CD4-positive, alpha-beta T cell treated with Interleukin-4 for 4 hours (primary cell): ENCODE measurements at places on chromosomes 4 and X.
A peak's percentile ranks its signal among the peaks of the same experiment; 100 is the strongest.

- no peak for DNase-seq
Measured at GRCh38 chr4:68581383-68582338, 5.5 kb upstream of the UGT2B17 start.

- DNase-seq = no peak
Measured at GRCh38 chr4:78661921-78662521, 110.5 kb downstream of the ANXA3 start.

DNA sequence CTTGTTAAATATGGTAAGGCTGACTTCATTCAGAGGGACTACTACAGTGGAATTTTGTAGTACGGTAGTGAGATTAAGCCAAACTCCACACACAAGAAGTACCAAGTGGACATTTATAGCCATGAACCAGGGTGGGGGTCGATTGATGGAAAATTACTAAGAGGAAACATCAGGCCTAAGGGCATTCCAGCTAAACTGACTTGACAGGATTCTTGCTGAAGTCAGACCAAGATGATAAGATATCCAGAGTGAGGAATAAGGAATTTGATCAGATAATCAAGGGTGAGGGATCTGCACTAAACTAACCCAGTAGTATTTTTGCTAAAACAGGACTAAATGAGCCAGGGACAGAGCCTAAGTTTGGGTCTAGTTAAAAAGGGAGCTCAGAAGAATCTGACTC lies 597.5 kb downstream of the RPA4 start:
- no peak for DNase-seq

DNA sequence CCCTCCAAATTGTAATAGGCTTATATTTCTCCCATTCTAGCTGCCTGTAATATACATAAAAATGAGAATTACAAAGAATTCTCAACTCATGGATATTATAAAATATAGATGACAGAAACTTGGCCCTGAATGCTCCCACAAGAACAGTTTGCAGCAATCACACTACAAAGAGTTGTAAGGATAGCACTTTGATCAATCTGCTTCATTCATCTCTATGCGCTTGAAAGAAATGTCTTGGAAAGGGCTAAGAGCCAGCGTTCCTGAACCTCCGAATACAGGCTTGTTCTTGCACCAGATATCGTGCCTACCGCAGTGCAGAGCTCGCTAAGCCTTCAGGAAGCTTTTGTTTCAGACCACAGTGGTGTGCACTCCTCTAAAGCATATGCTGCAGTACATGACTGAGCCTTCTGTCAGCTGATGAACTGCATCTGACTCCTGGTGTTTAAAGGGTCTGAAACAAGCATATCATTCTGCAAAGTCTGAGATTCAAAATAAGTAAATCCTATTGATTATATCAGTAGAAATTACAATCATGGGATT lies 417.6 kb upstream of the ZFP42 start:
- DNase-seq = no peak

- DNase-seq = peak; percentile 61
Measured at GRCh38 chrX:154526901-154527675, 11.1 kb upstream of the FAM3A start.

DNA sequence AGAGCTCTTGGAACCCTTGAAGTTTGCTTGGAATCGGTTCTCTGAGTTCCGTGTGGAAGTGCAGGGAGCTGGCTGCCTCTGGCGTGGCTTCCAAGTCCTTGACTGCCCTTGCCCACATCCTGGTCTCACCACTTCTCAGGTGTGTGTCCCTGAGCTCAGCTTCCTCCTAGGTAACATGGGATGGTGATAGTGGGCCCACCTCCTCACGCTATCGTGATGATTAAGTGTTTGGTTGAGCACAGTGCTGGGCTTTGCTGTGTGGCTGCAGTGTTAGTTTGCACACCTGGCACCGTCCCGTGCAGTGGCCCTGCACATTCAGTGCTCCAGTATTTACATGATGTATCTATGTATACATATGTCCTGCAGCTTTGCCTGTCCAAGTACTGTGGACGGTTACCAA lies 81.5 kb downstream of the CLDN34 start:
- no peak for DNase-seq

DNA sequence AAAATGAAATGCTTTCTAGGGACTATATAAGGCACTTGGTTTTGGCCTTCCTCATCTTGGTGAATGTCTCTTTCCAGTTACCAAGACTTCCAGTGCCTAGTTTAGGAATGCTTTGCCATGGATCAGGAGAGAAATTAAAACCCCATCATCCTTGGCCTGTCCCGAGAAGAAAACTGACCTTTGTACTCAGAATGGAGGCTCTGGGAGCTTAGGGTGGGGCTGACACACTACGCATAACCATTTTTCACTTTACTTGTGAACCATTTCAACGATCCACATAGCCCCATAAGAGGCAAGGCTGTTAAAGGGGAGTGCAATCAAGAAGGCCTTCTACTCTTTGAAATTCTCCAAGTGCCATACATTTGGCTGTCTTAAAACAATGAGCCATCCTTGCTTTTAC lies 26.7 kb upstream of the ZCCHC13 start:
- DNase-seq = no peak

GRCh38 chr4:168839758-168840391 lies 170.2 kb downstream of the CBR4 start:
- no peak for DNase-seq

DNA sequence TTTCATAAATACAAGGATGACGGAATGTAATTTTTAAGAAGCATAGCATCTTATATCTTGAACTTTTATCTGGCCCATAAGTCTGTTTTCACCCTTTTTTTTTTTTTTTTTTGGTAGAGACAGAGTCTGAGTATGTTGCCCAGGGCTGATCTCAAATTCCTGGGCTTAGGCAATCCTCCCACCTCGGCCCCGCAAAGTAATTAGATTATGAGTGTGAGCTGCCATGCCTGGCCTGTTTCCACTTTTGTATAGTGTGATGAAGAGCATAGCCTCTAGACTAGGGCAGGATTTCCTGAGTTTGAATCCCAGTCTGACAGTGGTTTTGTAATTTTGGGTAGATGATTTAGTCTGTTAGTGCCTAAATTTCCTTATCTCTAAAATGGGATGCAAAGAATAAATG lies 11.0 kb downstream of the STIM2 start:
- DNase-seq = no peak

DNA sequence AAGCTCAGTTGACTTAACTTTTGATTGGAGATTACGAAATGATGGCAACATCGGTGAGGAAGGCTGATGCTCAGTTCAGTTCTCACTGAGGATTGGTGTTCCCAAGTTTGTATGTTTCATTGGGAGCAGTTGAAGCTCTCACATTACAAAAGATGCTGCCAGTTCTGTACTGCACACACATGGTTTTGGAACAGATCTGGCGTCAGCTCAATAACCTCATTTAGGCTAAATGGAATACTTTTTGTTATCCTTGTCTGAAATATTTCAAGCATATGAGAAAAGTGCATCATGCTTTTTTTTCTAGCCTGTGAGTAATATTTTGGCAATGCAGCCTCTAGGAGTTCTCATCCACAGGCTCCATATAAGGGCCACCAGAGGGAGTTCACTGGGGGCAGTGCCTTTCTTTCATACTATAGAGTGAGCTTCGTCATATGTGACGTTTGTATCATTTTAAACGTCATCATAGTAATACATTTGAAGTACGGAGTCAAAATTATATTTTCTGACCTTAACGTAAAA lies 4.1 kb downstream of the ENPEP start:
- DNase-seq = no peak

DNA sequence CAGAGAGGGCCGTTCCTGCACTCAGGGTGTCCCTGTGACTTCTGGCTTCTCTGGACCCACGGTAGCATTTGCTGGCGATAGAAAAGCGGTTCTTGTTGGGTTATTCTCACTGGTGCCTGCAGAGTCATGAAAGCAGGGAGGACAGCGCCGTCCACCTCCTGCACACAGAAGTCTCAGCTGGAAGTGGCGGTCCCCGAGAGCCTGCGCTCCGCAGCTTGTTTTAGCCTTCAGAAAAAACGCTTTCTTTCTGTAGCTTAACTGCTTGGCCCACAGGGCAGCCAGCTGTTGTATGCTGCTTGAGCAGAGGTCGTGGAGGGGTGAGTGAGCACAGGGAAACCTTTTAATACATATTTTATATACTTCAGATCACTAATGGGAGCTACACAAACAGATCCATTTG lies 400.7 kb upstream of the FAT1 start:
- DNase-seq = no peak

GRCh38 chrX:65696613-65697012 lies 29.2 kb downstream of the MSN start:
- DNase-seq = peak; percentile 28

DNA sequence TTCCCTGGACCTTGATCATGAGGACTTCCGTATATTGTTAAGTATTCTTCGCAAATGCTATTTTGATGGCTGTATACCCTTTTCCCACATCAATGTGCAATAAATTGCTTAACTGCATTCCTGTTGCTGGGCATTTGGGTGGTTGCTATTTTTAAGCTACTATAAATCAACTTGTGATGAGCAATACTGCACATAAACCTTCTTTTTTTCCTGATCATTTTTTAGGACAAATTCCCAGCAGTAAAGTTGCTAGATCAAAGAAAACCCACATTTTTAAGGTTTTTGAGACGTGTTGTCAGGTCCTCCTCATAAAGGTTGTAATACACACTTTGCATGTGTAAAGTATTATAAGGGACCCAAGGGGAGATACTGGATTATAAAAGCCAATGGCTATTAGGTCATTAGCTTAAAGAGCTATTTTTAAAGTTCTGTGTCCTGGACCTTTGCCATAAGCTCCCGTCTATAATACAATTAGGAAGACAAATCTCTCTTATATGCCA lies 35.6 kb downstream of the LIMCH1 start:
- DNase-seq = no peak

GRCh38 chr4:53306729-53307128 lies 59.1 kb downstream of the SCFD2 start:
- no peak for DNase-seq

DNA sequence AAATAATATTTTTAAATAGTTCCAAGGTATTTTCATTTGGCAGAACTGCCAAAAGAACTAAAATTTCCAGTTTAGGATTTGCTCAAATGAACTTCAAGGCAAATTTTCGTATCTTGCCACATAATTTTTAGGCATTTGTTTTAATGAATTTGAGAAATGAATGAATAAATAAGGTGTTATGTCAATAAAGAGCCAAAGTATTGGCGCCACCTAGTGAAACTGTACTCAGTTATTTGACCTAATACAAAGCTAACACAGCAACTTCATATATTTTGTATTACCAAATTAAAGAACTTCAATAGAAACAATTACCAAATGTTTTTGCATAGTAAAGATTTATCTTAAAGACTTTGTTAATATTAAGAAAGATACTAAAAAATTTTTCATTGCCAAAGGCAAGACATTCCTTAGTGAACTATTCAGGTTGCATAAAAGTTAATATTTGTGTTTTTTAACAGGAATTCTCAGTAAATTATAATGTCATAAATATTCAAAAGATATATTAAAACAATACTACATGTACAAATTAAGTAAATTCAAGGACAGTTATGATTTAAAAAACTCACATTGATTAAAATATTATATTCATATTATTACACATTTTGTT lies 50.3 kb downstream of the STPG2 start:
- peak; percentile 17 for DNase-seq

DNA sequence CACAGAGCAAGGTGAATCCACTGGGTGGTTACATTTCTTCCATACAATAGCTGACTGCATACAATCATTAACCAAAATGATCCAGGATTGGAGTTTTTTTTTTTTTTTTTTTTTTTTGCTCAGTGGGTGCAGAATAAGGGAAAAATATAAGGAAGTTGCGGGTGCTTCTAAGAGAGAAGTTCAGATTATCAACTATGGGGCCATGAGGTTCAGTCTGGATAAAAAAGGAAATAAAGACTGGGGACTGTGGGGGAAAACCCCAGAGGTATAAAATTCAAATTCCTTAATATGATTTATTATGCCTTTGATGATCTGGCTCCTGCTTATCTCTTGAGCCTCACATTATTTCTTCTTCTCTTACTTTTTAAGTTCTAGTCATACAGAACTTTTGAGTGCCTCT lies 5.9 kb upstream of the EIF1AX start:
- DNase-seq = no peak

GRCh38 chrX:6134255-6134654 lies 94.4 kb downstream of the NLGN4X start:
- DNase-seq = no peak

DNA sequence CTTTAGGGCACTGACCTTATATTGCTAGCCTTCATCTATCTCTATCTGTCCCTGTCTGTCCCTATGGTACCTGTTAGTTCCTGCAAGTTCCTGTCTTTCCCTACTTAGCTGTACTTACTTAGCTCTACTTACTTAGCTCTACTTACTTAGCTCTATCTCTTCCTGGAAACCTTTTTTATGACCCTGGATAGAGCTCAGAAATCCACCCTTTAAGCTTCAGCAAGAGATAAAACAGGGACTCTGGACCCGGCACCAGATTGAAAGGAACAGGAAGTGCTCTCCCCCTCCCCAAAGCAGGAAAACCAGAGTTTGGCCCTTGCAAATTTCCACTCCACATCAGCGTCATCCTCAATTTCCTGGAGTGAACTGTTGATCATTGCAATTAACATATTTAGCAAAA lies 12.3 kb upstream of the IL9R start:
- no peak for DNase-seq

- DNase-seq = no peak
Measured at GRCh38 chr4:105990933-105991332, 95.7 kb downstream of the NPNT start.

- DNase-seq = peak; percentile 82
Measured at GRCh38 chr4:1899149-1900086, 28.2 kb downstream of the NSD2 start.

DNA sequence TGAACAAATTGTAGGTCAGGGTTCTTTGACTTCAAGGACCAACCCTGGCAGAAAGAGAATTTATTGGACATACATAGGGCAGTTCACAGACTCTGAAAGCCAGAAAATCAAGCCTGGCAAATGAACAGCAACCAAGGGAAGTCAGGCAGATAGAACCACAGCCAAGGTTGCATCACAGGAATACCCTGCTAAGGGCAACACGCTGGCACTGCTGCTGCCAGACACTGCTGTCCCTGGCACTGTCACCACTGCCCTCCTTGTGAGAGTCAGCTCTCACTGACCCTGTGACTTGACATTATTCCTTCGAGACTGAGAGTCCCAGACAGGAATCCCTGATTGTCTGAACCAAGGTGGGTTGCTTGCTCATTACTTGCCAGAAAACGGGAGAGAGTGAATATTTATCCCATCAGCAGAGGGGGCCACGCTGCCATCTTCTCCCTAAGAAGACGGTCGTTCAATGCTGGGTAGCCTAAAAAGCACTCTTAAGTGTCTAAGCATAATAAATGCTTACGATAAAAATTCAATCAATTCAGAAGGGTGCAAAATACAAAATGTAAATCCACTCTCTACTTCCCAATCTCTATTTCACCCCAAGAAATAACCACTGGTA lies 23.2 kb upstream of the PTTG2 start:
- no peak for DNase-seq

DNA sequence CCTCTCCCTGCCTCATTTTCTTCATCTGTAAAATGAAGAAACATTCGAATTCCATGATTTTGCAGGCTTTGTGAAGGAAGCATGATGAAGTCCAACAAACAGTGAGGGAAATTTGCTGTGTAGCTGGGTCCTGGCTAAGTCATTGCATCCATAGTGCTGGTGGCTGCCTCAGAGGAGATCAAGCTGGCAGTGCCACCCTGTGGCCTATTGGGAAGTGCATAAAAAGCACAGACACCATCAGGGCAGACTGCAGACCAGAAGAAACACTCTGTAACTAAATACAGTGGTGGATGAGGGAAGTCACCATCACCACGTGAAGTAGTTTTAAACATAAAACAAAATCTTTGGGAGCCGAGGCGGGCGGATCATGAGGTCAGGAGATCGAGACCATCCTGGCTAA lies 40.7 kb upstream of the DDX3X start:
- DNase-seq = no peak

- DNase-seq = no peak
Measured at GRCh38 chr4:95431678-95432077, 117.1 kb downstream of the UNC5C start.
